Stimulated activated CD4-positive, alpha-beta T cell treated with anti-CD3 and anti-CD28 coated beads, Interleukin-1b, Interleukin-23, amount 100 ng/mL, for 1 hour (primary cell): ENCODE measurements at places on chromosomes 16 and 17.

DNA sequence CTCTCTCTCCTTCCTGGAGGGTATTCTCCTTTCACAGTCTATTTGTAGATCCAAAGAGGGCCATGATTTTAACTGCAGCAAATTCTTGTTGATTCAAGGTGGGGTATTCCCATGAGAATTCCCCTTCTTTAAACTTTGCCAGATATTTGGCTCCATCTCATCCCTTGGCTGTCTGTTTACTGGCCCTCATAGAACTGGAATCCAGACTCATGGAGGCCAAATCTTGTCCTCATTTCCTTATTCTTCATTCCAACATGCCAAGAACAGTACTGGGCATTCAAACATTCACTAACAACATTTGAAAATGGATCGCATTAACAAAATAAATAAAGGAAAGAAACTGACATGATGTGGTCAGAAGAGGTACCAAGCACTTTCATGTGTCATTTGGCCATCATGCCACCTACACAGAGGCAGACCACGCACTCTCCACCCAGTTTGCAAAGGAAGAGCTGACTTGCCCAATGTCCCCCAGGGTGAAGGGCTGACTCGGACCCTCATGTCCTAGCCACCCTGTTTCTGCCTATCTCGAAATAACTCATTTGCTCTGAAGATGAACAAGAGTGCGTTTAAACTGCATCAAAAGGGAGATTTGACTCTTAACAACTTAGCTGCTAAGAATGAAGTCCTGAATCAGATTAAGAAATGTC, 23.1 kb upstream of the SLC35B1 start:
- no peak for DNase-seq

DNA sequence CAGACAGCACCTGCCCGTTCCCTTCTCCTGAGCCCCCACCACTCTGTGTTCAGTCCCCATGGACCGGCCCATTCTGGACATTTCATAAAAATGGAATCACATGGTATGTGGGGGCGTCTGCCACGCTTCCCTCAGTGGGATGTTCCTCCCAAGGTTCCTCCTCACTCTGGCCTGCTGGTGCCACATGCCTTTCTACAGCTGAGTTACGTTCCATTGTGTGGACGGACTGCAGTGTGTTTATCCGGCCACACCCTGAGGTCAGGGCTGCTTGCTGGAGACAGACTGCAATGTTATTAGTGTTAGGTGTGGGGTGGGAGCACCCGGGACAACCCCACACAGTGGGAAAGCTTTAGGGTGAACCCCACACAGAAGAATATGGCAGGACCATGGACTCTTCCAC, 5.9 kb upstream of the AATK start:
- DNase-seq = no peak

- no peak for DNase-seq
Observed at GRCh38 chr17:75508931-75509361, 6.4 kb downstream of the CASKIN2 start.

DNA sequence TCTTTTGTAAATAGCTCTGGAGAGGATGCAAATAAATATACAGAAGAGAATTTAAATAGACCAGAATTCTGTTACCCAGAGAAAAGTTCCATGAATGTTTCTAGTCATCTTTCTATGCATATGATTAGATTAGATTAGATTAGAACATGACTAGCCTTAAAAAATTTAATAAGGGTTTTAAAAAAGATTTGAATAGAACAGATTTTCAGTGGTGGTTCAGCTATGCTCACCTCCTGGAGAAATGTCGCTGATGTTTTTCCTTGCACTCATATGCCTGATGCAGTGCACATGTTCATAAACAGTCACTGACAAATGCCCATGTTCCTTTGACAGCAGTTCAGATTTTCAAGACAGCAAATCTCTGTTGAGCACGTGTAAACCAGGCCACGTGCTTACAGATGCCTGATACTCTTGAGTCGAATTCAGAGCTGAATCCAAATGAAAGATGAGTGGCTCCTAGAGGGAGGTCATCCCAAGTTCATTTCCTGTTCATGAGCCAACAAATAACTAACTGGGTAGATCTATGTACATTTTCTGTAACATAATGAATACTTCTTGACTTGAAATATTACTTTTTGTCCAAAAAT, 19.9 kb upstream of the RAB11FIP4 start:
- DNase-seq = no peak

DNA sequence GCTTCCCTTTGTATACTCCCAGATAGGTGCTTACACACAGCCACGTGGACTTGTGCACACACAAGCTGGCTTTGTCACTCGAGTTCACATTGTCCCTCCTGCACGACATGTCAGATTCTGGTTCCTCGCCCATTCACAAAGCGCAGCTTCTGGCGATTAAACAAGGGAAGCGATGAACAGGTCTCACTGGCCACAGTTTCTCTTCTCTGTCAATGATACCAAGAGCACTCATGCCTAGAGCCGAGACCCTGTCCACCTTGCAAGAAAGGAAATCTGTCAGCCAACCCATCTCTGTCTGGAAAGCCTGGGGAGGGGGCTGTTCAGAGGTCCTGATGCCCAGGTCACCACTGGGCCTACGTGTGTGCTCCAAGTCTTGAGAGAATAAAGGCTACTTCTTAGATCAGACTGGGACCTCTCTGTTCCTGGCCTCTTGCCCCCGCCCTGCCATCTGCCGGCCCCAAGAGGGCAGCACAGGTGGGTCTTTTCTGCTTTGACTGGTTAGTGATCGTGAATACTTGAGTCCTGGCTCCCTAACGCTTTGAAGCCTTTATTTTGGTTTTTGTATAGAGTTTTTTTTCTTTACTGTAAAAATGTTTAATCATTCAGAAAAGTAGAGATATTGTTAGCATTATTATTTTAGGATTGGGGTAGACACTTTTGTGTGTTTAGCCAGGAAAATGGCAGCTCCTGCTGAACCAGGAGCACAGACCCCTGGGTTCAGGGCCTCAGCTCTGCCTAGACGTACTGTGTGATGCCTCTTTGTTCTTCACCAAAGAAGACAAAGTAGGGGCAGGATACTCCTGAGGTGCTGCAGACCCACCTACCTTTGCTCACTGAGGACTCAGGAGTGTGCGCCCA, 104.7 kb downstream of the MRM1 start:
- no peak for DNase-seq

- no peak for DNase-seq
Observed at GRCh38 chr17:22600644-22601298, 908.4 kb downstream of the KCNJ18 start.

DNA sequence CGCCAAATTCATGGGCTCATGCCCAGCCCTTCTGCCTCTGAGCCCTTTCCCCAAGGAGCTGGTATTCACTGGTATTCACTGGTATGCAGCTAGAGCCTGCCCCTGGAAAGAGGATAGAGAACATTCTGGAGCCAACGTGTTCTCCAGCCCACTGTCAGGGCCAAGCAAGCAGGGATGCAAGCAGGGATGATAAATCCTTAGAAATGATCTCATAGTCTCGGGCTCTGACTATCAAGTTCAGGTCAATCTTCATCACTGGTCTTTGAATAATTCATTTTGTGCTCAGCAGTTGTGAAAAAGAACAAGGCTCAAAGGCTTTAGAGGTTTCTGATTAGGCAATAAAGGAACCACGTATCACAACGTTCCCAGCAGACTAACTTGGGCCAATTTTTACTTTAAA, 57.3 kb downstream of the CACNG5 start:
- no peak for DNase-seq

DNA sequence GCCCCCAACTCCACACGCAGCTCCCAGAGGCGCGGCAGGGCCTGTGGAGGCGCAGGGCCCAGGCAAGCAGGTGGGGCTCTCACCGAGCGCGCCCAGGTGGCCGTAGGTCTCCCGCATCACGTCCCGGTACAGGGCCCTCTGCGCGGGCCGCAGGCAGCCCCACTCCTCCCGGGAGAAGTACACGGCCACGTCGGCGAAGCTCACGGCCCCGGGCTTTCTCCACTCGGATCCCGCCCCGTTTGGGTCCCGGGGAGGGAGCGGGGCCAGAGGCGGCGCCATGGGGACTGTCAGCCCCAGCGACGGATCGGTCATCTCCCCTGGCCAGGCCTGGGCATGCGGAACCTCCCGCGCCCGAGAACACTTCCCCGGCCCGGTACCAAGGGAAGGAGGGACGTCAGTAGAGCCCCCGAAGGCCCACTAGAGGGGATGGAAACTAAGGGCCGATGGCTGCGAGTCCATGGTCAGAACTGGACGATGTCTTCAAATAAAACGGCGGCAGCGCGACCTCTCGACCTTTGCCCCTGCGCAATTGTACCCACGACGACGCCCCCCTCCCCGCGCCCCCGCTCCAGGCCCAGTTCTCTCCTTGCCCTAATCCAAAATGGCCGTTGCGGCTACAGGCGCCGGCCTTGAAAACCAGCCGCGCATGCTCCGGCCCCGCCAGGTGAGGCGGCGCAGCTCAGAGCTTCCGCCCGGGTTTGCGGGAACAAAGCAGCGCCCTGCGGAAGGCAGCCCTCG, at the start of gene ZNF747:
TSS of gene ZNF747 (minus strand) at position 491 of the 738 bp plus-strand sequence. CDS start at position 312, 179 bp downstream.
- DNase-seq = peak; percentile 81
